RKO (cell line): ENCODE measurements at places on chromosomes 12 and 14.

DNA sequence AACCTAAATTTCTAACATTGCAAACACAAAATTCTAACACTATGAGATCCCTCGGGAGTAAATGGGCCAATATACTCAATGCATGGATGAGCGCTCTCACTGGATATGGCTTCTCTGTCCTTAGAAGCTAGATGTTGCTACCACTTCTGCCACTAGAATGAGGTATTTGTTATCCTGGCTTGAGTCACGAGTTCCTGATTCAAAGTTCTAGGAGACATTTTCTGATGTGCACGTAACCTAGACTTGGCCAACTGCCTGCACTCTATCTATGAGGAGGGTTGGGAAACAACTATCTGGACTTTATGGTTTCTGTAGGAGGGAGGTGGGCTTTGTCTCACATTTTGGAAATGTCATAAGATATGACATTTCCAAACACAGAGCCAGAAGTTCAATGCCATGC, 37.6 kb downstream of the FERMT2 start:
- DNase-seq: no peak

DNA sequence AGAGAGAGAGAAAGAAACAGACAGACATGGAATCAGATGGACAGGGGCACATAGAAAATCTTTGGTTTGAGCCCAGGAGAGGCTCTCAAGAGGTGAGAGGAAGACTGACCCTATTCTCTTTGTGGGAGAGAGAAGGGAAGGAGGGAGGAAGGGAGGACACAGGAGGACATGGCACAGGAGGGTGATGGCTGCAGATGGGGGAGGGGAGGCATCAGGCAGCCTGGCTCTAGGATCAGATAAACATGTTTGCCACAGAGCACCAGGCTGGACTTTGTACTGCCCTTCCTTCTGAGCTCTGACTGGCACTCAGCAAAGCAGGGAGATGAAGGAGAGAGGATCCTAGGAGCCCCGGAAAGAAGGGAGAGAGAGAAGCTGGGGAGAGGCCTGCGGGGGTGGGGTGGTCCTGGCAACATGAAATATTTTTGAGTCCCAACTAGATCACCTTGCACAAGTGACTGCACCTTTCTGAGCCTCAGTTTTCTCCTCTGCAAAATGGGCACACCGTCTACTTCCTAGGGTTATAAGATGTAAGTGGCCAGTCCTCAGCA, 6.1 kb downstream of the HNF1A start:
- no peak for DNase-seq

GRCh38 chr12:57875753-57876547, 29.4 kb upstream of the CTDSP2 start:
- DNase-seq: no peak

GRCh38 chr12:71627438-71628002, 36.1 kb downstream of the ZFC3H1 start:
- no peak for DNase-seq

- no peak for DNase-seq
These were observed 3.9 kb upstream of the ABHD4 start for GRCh38 chr14:22594156-22594716.

- DNase-seq: no peak
These were observed 107.8 kb downstream of the CRACR2A start for GRCh38 chr12:3645091-3645490.

DNA sequence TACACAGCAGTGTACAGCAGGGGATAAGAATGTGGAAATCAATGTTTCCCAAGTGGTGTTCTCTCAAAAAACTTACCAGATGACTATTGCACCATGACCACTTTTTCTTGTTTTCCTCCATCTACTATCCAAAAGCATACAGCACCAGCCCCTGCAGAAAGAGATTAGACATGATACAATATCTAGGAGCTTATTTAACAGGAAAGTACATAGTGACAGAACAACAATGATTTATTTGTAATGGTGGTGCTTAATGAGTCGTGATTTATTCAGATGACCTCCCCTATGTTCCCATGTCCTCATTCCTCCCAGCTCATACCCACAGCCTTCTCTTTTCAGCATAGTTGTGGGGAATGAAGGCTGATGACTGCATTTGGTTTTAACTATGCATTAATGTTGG, 413.6 kb downstream of the BTG1 start:
- no peak for DNase-seq

DNA sequence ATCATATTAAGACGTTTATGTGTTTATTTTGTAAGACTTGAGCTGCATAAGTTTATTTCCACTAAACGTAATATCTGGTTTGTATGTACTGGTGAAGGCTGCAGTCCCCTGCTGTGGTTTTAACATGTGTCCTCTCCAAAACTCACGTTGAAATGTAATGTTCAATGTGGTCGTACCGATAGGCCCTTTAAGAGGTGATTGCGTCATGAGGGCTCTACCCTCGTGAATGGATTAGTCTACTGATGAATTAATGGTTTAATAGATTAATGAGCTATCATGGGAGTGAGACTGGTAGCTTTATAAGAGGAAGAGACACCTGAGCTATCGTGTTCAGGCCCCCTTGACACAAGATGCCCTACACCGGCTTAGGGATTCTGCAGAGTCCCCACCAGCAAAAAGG, 14.9 kb downstream of the LRIG3 start:
- DNase-seq: no peak

GRCh38 chr14:73879027-73879426, 7.6 kb upstream of the ZNF410 start:
- DNase-seq: no peak

DNA sequence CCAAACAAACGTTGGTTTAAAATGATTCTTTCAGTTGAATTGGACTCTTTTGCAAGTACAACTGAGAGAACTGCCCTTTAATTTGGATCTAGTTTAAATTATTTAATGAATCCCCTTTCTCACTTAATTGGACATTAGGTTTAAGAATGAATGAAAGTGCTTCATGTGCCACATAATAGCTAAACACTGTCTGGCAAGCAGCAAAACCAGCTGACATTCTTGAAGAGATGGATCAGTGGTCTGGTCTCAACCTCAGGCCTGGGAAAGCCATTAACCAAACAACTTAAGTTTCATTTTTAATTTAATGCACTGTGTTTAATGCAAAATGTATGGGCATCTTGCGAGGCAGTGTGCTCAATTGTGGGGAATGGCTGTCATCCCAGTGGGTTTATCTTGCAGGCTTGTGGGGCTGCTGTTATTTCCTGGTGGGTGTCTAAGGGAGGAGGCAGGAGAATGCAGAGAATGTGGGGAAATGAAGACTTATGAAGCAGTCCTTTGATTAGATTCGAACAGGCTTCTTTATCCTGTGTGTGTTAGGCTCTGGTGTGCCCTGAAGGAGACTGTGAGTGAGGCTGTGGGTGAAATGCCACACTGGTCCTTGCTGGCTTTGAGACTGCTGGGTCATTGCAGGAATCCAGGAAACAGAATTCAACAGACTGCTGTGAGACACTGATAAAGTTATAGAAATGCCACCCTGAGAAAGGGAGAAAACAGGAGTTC, 144.1 kb upstream of the PELI2 start:
- DNase-seq: no peak
